NCI-H460 (cell line): ENCODE measurements at places on chromosomes 2 and 18.

DNA sequence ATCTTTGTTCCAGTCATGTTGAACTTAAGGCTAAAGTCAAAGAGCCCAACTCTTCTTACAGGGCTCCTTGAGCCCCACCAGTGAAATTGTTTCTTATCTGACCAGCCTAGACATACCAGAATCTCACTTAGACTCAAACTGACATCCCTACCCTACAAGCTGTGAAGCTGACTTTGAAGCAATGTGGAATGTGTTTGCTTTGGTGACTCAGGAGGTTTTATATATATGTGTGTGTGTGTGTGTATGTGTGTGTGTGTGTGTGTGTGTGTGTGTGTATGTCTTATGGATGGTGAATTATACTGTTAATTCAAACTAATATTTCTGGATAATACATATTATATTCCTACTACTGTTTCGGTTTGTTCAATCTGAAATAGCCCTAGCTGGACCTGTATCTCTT is 67.3 kb downstream of the CAMKMT start:
- DNase-seq: peak; percentile 15

- no peak for DNase-seq
Measured at GRCh38 chr18:46660957-46661749, 4.1 kb upstream of the LOXHD1 start.

- no peak for DNase-seq
Measured at GRCh38 chr2:165193178-165193777, 10.6 kb downstream of the SCN3A start.

- DNase-seq: no peak
Measured at GRCh38 chr18:36752929-36753865, 75.6 kb downstream of the TPGS2 start.

DNA sequence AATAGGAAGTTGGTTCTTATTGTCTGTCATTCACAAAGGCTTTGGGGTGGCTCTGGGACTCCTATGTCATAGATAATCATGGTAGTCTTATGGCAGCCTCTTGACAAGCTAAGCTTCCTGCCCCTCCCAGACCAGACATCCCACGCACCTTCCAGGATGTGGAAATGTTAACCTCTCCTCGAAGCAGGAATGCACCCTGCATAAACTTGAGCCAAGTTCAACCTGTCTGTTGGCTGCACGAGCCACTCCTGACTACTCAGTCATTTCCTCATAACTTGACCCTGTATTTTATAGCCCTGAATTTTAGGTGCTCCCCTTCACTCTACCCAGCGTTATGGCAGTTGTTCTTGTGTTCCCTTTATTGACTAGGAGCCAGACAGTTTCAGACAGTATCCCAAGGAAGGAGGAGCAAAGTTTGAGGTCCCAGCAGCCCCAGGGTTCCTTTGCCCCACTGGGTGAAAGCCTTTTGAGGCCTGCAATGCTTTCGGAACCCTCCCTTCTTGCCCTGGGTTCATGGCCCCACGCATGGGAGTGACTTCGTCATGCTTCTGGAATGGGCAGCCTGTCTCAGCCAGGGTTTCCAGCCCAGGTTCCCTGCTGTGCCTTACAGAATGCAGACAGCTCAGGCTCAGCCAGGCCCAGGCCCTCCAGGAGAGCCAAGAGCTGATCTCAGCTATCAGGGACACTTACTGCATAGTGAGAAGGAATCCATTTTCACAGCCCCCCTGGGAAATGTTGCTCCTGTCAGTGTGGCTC is 15.6 kb upstream of the INO80C start:
- no peak for DNase-seq

GRCh38 chr2:238263204-238264071 is 23.6 kb upstream of the HES6 start:
- peak; percentile 81 for DNase-seq

GRCh38 chr2:141569941-141570340 is 560.9 kb downstream of the LRP1B start:
- no peak for DNase-seq

DNA sequence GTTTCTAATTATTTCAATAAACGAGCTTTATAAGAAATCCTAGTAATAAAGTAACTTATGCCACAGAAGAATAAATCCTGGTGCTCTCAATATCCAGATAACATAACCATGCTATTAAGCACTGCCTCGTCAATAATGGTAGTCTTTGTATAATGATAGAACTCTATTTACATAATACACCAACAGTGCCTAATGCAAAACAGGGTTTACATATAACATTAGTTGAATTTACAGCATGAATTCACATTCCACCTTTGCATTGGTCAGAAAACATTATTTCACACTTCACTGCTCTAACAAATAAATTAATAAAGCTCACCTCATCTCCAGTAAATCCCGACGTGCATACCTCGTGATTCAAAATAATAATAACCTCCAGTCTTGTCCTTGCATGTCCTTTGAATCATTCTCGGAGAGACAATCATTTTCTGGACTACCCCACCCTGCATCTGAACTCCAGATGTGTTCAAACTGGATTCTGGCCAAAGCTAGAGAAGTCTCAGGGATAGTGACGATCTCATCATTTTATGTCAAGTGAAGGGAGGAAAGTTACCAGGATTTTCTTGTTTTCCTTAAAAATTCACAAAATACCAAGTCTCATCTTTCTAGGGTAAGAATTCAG is 189.2 kb downstream of the NCKAP5 start:
- no peak for DNase-seq

DNA sequence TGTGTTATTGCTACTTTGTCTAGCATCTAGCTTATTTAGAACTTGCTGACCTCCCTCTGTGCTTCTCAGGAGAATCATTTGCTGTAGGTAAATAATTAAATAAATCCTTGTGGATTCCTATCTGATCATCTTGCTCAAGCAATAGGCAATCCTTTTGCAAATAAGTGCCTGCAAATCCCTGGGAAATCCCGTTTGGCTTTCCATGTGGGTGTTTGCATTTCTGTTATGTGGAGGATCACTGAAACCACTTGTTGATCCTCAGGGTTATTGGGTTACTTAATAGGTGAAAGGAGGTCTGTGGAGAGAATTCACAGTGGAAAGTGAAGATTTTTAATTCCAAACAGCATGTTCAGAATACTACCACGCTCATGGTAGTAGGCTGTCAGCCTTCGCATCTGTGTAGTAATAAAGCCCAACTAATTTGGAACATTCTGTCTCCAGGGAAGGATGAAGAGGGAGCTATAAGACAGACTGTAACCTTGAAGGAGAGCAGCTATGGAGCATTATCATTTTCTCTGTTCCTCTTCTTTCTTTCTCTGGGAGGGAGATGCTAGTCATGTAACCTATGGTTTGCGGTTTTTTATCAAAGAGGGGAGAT is 72.5 kb downstream of the GULP1 start:
- no peak for DNase-seq

- DNase-seq: no peak
Measured at GRCh38 chr2:33442528-33443079, 33.8 kb upstream of the RASGRP3 start.

DNA sequence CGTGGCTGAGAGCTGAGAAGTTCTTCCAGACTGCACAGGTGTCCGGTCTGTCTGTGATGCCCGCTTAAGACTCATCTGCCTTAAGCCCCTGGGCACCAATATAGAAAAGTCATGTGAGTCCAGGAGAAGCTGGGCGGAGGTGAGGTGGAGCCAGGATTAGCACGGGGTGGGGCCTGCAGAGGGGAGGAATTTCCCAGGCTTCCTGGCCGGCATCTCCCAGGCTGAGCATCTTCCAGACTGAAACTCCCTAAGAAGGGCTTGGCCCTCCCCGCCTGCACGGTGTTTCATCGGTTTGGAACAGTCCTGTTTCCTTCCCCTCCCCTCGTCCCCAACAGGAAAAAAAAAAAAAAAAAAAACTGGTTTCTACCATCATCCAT is 270.3 kb downstream of the ATAD2B start:
- DNase-seq: no peak

GRCh38 chr2:85766229-85766628 is 12.4 kb downstream of the ATOH8 start:
- no peak for DNase-seq

DNA sequence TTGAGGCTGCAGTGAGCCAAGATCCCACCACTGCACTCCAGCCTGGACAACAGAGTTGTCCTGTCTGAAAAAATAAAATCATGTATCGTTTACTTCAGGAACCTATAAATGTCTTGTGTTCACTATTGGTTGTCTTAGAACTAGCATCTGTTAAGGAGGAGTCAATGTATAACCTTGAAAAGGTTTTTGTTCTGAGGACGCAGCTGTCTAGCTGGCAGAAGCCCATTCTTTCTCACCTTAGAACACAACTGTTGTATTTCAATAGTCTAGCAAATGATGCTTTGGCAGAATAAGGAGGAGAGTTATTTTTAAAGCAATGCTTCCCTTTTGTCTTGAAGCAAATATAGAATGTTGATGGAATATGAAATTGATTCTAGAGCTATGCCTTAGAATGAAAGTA is 21.1 kb downstream of the EPB41L5 start:
- DNase-seq: no peak

DNA sequence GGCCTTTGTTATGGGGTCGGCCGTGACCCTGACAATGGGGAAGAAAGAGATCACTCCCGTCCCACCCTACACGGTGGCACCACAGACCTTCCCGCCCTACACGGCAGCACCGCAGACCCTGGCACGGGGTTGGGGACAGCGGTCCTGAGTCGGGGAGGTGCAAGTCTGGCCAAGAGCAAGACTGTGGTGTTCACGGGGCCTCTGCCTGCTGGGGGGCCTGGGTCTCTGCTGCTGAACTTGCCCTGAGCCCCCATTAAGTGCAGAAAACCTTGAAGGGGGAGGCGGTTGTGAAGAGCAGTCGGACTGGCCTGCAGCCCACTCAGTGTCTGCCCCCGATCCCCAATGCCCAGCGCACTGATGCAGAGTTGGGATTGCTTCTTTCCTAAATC is 75.9 kb downstream of the SLC66A2 start:
- DNase-seq: no peak

- DNase-seq: no peak
Measured at GRCh38 chr2:118131771-118132170, 43.5 kb downstream of the INSIG2 start.

- DNase-seq: no peak
Measured at GRCh38 chr2:238021327-238021726, 39.5 kb upstream of the SCLY start.

DNA sequence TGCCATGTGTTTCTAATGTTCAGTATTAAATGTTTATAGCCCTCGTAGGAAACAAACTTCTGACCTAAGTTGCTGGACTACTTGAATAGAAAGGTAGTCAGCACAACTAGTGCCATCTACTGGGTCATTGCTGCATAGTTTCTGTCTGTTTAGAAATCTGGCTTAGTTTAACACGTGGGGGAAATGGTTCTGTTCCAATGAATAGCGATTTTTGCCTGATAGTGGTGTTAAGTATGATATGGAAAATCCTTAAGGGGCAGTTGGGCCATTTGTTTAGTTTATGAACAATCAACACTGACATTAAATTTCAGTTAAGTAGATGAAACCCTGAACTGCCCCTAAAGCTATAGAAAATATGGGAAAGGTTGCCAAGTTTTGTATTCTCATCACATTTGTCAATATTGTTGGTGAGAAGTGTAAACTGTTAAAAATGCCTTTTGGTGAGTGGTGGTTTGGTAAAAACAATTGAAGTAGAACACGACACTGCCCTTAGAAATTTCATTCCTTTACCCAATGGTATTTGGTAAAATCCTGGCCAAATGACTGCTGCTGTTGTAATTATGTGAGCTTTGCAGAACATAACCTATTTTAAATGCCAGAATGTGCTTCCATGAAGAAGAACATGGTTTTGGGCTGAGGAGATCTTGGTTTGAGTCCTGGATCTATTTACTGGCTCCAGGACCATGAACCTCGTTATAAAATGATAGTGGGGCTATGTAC is 13.2 kb downstream of the NABP1 start:
- DNase-seq: peak; percentile 71

- DNase-seq: no peak
Measured at GRCh38 chr2:51258301-51258700, 226.4 kb upstream of the NRXN1 start.

DNA sequence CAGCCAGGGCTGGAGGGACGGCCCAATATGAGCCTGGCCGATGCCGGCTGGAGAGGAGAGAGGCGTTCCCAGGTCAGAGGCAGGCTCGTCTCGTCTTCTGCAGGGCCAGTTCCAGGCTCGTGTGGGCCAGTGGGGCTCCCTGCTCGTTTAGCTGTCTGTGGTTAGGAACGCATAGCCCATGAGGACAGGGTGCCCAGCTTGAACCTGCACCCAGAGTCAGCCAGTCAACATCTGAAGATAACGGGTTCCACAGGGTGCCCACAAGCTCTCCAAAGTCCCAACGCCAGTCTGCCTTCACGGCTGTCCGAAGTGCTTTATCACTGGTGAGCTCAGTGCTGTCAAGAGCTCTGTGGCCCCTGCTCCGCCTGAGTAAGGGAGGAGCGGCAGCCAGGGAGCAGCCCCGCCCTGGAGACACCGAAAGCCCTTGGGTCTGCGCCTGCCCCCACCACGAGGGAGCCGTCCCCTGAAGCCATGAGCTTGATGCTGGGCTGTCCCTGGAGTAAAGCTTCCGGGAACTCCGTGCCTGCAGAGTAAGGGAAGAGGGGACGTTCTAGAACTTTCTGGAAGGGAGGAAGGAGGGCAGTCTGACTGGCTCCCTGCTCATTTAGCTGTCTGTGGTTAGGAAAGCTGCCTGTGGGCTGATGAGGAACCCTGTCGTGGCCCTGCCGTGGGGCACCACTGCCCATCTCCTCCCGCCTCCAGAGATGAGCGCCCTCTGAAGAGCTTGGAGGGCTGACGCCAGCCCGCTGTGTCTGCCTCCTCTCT is 2.7 kb upstream of the HSBP1L1 start:
- no peak for DNase-seq

DNA sequence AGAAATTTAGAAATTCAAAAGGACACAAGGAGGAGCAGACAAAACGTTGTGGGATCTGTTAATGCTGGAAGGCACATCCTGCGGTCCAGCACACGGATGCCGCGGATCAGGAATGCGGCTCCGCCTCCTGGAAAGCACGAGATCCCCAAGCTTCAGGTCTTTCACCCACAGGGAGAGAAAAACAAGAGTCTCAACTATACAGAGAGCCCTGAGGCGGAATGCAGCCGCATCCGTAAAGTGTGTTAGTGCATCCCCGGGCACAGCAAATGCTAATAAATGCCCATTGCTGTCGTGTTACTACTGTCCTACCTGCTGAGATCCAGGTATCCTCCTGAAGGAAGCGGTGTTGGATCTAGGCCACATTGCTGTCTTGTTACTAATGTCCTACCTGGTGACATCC is 303.9 kb downstream of the EIPR1 start:
- no peak for DNase-seq

DNA sequence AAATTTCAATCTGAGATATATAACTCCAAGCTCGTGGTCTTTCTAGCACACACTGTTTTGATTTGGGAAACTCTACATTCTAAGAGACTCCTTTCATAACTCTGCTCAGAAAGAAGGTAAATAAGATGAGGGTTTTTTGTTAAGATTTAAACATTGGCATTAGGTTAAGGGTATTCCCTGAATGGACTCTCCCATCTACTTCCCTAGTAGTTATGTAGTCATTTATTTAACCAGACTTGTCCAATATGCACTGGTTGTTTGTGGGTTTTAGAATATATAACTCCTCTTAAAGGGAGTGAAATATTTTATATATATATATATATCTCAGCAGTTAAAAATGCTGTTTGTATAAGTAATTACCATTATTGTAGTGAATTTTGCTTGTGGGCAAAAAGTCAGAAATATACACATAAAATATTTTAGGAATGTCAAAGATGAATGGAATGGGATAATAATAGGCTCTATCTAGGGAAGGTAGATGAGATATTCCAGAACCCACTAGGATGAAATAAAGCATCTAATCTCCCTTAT is 61.5 kb upstream of the WDR75 start:
- no peak for DNase-seq
